ENCODE measurements at places on chromosomes 7 and 10. TPM values are rescaled to one million over a fixed set of nuclear protein-coding genes. Genes with fewer than 3 reads are reported as not detected.

Gene KCND2
- 5.0 TPM for total RNA-seq

Gene DYNC1I1
- 0.17 TPM for total RNA-seq

Gene SMO
- total RNA-seq = 8.7 TPM

Gene ARL3
- total RNA-seq = 8.4 TPM

Gene NACAD
- 1.7 TPM for total RNA-seq

Gene COL26A1
- not detected for total RNA-seq

Gene POLR2J
- 23.2 TPM for total RNA-seq

Gene TEX36
- not detected for total RNA-seq

Gene GATA3
- not detected for total RNA-seq

Gene EN2
- not detected for total RNA-seq

Gene TAS2R4
- 0.79 TPM for total RNA-seq

Gene ZP3
- total RNA-seq = 1.9 TPM

Gene CUBN
- total RNA-seq = 2.2 TPM

Gene LRRC18
- not detected for total RNA-seq

Gene MLXIPL
- 0.16 TPM for total RNA-seq

Gene TMEM229A
- not detected for total RNA-seq

Gene FLNC
- 209 TPM for total RNA-seq

Gene NPY
- not detected for total RNA-seq

Gene WNT2
- total RNA-seq = 0.63 TPM

Gene KCNIP2
- 1.3 TPM for total RNA-seq

Gene AS3MT
- total RNA-seq = 8.1 TPM

Gene SFTPA1
- total RNA-seq = not detected

Gene PKD2L1
- total RNA-seq = not detected

Gene STK31
- total RNA-seq = under 0.01 TPM

Gene GPC2
- total RNA-seq = 1.5 TPM

Gene SPDYE18
- 0.32 TPM for total RNA-seq

Gene CELF2
- 4.4 TPM for total RNA-seq

Gene TBXAS1
- 2.1 TPM for total RNA-seq

Gene TM9SF3
- total RNA-seq = 98.5 TPM

Gene LRRC17
- total RNA-seq = 381 TPM

Gene AKR1C4
- not detected for total RNA-seq

Gene IFIT2
- 9.1 TPM for total RNA-seq

Gene LHPP
- total RNA-seq = 15.3 TPM

Gene CUTC
- total RNA-seq = 11.8 TPM

Gene TMEM176B
- total RNA-seq = not detected

Gene MYL10
- total RNA-seq = not detected

Gene OPN4
- total RNA-seq = not detected

Gene SP4
- total RNA-seq = 2.2 TPM

Gene WNT16
- total RNA-seq = 0.09 TPM

Gene SNCG
- 69.4 TPM for total RNA-seq

Gene HOXA9
- total RNA-seq = not detected

Gene AGMO
- total RNA-seq = under 0.01 TPM

Gene SPDYE2
- total RNA-seq = not detected

Gene IL2RA
- not detected for total RNA-seq

Gene ATXN7L1
- total RNA-seq = 8.7 TPM

Gene CYP2C9
- not detected for total RNA-seq
